ENCODE measurements at places on chromosomes 16 and 17.

GRCh38 chr16:24844101-24845030, 1.4 kb upstream of the SLC5A11 start:
- DNase-seq: no peak

DNA sequence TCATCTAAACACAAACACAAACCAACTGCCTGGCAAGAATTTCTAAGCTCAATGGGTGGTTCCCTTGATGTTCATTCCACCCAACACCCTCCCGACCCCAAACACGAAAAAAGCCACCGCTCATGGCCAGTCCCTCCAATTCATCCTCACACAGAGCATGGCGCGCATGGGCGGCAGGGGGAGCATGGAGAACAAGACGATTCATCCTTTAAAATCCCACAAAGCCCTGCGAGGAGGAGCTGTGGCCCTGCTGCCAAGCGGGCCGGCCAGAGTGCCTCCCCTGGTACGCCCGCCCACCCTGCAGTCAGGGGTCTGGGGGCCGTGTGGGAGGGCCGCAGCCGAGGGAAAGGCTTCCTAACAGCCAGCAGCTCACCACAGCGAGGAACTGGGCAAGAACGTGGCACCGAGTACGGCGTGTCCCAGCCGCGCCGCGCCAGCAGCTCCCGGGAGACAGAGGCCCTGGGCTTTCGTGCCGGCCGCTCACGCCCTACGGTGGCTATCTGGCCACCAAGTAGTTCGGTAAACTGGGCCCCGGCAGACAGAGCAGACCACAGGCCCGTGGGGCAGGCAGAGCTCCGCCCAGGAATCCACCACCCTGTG, 60.9 kb downstream of the KLHDC4 start:
- no peak for DNase-seq

- DNase-seq: no peak
Measured at GRCh38 chr16:69479775-69480174, 55.4 kb downstream of the CYB5B start.

GRCh38 chr16:54647216-54647615, 283.4 kb upstream of the IRX5 start:
- DNase-seq: no peak

GRCh38 chr16:15575293-15576049, 67.5 kb downstream of the MARF1 start:
- no peak for DNase-seq

DNA sequence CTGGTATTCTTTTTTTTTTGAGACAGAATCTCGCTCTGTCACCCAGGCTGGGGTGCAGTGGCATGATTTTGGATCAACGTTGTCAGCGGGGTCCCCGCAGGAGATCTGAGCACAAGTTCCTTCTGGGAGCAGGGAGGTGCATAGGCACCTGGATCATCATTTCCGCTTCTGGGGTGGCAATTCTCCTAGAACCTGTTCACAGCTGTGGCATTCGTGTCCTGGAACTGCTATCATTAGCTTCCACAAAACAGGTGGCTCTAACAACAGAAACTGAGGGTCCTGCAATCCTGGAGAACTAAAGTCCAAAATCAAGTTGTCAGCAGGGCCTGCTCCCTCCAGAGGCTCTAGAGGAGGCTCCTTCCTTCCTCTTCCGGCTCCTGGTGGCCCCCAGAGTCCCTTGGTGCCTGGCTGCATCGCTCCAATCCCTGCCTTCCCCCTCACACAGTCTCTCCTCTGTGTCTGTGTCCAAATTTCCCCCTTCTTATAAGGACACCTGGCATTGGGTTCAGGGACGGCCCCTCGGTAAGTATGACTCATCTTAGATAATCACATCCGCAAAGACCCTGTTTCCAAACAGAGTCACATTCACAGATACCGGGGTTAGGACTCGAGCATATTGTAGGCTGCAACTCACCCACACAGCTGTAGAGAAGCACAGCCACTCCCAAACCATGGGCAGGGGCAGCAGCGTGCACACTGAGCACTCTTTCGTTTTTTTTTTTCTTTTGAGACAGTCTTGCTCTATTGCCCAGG, 43.5 kb upstream of the KLHDC4 start:
- no peak for DNase-seq

- DNase-seq: peak; percentile 90
Measured at GRCh38 chr16:82328881-82329469, 159.0 kb upstream of the MPHOSPH6 start.

DNA sequence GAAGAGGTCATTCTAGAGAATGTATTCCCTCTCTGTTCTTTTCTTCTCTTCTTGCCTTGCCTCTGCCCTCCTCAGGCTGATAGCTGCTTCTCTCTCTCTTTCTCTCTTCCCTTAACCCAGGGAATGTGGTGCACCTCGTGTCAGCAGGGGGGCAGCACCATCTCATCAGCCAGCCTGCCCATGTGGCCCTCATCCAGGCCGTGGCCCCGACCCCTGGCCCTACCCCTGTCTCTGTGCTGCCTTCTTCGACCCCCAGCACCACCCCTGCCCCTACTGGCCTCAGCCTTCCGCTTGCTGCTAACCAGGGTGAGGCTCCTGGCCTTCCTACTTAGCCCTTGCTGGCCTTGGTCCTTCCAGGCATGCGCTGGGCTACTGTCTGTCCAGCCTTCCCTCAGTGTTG, 23.5 kb downstream of the SRCAP start:
- no peak for DNase-seq
